ENCODE measurements at places on chromosomes 7 and 10.

DNA sequence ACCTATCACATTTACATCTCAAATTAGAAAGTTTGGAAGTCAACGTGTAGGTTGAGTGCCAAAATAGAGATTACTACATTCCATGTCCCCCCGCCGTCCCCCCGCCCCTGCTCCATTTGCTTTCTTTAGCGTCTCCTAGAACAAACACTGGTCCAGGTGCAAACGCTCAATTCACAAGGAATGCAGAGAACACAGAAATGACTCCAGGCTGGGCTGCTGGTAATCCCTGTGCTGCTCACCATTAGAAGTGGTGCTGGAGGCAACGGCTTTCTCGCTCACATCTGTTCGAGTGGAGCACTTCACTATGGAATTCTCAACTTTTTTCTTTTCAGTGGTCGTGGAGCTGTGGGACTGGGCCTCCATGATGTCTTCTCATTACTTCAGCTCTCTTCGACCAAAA lies 14.1 kb downstream of the GLI3 start:
- DNase-seq, result no peak

DNA sequence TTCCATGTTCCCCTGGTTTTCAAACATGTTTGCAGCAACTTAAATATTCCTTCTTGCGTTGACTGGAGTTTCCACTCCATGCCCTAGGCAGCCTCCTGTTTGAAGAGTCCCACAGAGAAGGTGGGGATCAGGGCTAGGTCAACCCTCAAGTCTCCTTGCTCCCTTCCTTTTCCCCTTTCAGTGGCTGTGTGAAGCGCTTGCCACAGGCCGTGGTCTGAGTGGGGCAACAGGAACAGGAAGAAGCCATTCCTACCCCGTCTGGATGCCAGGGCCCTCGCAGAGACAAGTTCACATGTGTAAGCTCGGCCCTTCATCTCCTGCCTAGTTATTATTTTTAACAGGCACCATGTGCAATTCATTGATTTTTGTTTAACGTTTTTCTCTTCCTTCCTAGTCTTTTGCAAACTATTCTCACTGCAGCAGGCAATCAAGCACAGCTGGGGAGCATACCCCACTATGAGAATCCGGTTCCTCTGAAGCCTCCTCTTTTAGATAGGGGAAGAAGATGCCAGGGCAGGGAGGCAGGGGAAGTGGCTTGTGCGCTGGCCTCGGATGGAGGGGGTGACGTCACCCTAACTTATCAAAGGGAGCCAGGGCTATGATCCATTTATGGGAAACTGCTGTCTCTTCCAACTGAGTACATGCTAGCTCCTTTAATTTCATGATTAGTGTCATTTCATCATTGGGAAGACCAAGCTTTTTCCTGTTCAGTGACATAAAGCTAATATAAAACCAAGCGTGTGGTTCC lies 64.2 kb downstream of the PRLHR start:
- no peak for DNase-seq

GRCh38 chr10:78923647-78924318 lies 145.0 kb upstream of the ZMIZ1 start:
- no peak for DNase-seq

DNA sequence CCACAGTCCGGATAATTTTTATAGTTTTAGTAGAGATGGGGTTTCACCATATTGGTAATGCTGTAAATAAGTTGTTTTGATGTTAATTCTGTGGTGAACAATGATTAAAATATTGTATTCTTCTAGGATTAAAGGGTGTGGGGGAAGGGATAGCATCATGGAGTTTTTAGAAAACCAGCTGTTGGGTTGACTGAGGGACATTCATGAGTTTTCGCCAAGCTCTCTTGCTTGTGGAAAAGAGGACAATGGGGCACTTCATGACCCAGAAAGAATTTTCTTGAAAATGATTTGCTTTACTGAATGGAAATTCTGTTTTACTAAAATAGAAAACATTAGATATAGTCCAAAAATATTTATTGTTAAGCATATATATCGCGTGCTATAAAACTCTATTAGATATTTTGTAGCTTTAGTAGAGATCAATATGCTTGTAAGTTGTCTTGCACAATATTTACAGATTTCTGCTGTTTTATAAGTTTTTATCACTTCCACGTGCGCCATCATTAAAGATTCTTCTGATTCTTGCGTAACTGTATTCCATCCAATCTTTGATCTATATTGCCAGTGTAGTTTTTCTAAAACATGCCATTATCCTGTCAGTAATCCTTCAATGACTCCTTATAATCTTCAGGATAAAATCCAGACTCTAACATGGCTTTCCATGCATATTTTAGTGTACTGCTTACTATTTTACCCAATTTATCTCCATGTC lies 41.8 kb downstream of the LCOR start:
- no peak for DNase-seq

DNA sequence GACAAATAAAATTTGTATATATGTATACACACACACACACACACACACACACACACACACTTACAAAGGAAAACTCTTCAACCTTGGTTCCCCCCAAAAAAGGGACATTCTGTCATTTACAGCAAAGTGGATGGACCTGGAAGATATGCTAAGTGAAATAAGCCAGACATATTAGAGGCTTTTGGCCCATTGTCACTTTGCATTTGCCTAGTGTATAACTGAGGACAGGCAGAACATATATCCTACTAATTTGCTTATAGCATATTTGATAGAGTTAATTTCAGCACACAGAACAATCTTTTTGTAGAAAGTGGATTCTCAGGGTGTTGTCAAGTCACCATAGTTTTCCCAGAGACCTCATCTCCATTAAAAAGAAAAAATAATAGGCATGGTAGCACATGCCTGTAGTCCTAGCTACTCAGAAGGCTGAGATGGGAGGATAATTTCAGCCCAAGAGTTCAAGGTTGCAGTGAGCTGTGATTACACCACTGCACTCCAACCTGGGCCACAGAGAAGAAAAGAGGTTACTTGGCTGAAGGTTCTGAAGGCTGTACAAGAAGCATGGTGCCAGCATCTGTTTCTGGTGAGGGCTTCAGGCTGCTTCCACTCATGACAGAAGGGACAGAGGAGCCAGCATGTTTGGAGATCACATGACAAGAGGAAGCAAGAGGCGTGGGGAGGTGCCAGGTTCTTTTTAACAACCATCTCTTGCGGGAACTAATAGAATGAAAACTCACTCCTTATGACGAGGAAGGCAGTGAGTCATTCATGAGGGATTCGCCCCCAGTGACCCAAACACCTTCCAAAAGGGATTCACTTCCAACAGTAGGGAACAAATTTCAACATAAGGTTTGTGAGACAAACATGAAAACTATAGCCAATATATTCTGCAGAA lies 135.6 kb downstream of the TMEM168 start:
- no peak for DNase-seq

DNA sequence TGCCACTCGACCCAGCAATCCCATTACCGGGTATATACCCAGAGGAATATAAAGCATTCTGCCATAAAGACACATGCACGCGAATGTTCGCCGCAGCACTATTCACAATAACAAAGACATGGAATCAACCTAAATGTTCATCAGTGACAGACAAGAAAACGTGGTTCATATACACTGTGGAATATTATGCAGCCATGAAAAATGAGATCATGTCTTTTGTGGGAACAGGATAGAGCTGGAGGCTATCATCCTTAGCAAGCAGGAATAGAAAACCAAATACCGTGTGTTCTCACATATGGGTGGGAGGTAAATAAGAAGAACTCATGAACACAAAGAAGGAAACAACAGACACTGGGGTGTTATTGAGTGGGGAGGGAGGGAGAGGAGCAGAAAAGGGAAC lies 84.7 kb downstream of the SLC16A9 start:
- no peak for DNase-seq

- DNase-seq, result no peak
These were observed 214.7 kb downstream of the DNAJB6 start for GRCh38 chr7:157551325-157552070.

DNA sequence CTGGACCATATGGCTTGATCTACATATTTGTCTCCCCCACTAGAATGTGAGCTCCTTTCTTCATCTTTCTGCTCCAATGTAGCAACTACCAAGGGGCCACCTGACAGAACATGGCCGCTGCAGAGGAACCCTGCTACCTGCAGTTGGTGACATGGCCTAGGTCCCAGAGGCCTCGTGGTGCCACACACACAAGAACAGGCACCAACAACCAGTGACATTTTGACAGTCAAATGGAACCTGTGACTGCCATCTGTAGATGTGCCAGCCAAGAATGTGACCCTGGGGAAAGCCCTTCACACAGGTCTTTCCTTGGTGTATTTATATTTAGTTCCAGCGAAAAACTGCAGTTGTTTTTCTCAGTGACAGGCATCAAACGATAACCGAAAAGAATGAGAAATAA lies 67.9 kb upstream of the ANKRD1 start:
- no peak for DNase-seq

- no peak for DNase-seq
These were observed 354.1 kb upstream of the SEMA3A start for GRCh38 chr7:84548366-84549365.

- DNase-seq, result no peak
These were observed 781.7 kb upstream of the GHITM start for GRCh38 chr10:83357627-83358026.

GRCh38 chr7:136030867-136031318 lies 53.7 kb upstream of the MTPN start:
- DNase-seq, result no peak

GRCh38 chr7:112399501-112399900 lies 50.8 kb upstream of the IFRD1 start:
- DNase-seq, result no peak

DNA sequence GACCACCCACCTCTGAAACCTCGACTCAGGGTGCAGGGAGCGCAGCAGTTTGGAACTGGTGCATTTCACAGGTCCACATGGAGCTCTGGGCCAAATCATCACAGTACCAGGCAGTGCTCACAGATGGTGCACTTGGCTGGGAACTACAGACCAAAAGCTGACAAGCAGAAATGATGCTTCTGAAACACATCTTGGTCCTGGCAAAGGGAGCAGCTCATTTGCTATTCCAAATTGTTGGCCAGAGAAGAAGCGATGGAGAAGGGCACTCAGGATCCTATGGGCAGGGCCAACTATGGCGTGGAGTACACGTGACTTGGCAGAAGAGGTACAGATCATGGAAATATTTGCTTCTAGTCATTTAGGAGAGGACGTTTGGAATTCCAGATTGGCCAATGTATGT lies 383.9 kb downstream of the CALN1 start:
- DNase-seq, result no peak

DNA sequence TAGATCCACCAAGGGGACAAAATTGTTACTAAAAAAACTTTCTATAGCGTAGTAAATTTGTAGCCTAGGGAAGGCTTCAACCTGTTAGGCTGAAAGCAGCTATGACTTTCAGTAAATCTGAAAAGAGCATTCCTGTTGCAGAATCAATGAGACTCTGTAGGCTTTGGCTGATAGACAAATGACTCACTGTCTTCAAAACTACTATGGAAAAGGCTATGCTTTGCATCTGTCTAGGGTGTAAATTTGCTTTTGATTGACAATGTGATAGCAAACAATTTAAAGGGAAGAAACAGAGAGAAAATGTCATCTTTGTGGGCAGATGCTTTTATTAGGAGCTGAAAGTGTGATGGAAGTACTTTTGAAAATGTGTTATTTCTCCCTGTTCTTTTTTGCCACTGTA lies 60.6 kb downstream of the ARL5B start:
- no peak for DNase-seq

GRCh38 chr7:29556405-29557195 lies 7.0 kb upstream of the PRR15 start:
- no peak for DNase-seq

All from NCI-H446 treated with DMSO at 0.1 percent for 48 hours (cell line).